ENCODE measurements at places on chromosomes 1 and 21.

DNA sequence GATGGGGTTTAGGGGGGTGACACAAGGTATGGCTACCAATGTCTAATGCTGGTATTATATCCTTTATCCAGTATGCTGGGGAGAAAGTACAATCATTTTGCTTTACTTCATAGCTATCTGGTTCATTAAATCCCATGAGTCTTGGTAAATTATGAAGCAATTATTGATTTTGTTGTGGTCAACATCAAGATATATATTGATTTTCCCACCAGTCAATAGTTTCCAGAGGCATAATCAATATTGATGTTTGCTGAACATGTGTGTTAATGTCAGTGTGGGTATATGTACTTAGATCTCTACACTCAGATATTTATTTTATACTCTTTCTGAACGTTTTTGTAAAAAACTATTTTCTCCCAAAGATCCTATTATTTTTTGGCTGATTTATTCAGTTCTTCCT is 155.5 kb downstream of the BACH1 start:
- DNase-seq: no peak

DNA sequence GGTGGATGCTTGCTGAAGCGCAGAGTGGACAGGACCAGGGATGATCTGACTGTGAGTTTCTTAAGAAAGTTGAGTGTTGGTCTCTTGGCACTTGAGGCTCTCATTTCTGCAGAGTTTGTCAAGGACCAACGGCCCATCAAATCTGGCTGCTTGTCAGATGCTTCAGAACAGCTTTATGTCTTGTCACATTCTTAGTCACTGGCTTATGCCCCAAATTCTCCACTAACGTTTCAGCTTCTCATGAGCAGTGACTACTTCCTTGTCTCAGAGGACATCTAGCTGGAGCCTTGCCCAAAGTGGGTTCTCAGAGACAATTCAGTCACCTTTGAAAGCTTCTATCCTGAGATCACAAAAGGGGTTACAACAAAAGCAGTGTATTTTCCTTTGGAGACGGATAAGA is 92.3 kb downstream of the ST6GALNAC5 start:
- no peak for DNase-seq

- DNase-seq: peak; percentile 69
Observed at GRCh38 chr1:167066333-167067122, 23.6 kb downstream of the GPA33 start.

DNA sequence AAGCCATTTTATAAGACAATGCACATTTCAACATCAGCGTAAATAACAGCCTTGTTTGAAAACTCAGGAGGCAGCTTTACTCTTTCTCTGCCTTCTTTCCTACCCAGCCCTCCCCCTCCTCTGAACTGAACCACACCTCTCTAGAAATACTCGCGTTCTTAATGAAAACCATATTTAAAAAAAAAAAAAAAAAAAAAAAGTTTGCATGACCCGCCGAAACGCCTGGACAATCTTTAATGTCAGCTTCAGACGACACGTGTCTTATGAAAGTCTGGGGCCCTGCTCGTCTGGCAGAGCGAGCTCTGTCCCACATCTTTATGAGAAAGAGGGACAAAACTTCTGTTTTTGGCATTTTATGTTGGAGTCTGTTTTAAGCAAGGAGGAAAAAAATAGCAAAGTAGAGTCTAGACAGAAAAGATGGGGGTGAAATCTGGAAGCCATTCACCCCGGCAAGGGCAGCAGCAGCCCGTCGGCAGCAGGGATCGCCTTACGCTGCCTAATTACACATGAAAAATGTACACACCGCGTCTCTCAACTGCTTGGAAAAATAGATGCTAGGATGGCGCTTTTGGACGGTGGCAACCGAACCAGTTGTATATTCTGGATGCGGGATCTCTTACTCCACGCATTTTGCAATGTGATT is 130.4 kb upstream of the ETS2 start:
- DNase-seq: no peak

DNA sequence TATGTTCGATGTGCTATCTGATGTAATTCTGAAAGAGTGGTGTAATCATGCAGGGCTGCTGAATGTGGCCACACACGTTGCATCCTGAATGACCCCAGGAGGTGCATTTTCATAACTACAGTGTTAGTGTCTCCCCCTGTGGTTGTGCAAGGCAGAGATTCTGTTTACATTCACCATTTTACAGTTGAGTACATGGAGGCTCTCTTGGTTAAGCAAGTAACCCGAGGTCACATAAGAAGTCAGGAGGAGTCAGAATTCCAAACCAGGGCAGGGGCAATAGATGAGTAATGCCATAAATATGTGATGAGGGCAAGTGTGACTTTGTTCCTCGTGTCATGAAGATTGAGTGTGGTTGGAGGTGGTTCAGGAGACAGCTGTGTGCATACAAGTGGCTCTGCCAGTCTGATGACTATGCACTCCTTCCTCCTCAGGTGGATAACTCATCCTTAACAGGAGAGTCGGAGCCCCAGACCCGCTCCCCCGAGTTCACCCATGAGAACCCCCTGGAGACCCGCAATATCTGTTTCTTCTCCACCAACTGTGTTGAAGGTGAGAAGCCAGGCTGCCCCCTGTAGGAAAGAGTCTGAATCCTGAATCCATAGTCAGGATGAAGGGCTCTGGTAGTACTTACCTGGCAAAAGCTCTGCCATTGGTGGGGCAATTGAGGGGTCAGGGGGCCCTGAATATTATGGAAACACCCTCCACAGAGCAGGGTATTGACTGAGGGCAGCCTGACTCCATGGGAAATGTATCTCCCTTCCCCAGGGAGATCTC is 9.3 kb downstream of the ATP1A2 start:
- DNase-seq: no peak

- no peak for DNase-seq
Observed at GRCh38 chr1:109906160-109906838, 4.3 kb upstream of the CSF1 start.

DNA sequence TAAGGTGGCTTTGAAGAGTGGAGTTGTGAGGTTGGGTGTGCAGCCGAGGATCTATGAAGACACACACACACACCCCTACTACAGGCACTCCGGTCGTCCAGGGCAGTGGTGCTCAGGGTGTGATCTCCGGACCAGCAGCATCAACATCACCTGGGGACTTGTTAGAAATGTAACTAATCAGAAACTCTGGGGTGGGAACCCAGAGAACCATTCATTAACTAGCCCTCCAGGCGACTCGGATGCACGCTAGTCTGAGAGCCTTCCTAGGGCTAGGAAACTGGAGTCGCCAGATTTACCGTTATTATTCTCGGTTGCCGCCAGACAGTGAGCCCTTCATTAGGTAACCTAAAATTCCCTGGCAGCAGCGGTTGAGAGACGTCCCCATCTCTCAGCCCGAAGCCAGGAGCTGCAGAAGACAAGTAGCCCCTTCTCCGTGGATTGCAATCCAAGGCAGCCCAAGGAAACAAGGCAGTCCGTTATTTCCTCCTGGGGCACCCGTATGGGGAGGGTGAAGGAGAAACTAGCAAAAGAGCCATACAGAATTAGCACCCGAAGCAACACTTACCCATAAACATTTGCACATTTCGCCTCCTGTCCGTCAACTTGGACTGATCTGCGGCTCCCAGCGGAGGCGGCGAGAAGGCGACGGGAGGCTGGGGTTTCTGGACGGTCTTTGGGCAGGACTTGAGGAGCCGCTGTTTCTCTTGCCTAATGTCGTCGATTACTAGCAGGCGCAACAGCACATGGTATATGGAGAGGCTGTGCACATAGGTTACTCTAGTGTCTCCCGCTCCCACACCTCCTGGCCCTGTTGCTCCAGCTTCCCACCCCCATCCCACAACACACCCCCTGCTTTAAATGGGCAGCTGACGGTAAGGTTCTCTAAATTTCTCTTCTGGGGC is 2.9 kb upstream of the CCN1 start:
- DNase-seq: no peak

- no peak for DNase-seq
Observed at GRCh38 chr1:214417545-214418210, 133.7 kb downstream of the PTPN14 start.

DNA sequence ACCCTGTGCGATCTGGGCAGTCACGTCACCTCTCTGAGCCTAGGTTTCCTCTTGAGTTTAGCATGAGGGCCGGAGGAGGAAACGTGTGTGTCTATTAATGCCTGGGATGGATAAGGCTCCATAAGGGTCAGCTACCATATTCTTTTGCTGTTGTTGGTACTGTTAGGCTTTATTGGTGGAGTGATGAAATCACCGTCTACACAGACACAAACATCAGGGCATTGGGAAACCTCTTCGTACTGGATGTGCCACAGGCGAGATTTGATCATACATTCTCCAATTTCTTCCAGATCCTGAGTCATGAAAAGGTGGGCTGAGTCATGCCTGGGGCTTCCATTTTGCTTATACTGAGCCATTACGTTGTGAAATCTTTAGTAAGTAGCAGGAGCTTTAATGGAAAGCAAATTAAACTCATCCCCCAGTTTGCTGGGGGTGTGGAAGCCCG is 24.9 kb upstream of the GRHL3 start:
- DNase-seq: no peak

GRCh38 chr1:243312952-243313634 is 57.3 kb downstream of the SDCCAG8 start:
- no peak for DNase-seq

DNA sequence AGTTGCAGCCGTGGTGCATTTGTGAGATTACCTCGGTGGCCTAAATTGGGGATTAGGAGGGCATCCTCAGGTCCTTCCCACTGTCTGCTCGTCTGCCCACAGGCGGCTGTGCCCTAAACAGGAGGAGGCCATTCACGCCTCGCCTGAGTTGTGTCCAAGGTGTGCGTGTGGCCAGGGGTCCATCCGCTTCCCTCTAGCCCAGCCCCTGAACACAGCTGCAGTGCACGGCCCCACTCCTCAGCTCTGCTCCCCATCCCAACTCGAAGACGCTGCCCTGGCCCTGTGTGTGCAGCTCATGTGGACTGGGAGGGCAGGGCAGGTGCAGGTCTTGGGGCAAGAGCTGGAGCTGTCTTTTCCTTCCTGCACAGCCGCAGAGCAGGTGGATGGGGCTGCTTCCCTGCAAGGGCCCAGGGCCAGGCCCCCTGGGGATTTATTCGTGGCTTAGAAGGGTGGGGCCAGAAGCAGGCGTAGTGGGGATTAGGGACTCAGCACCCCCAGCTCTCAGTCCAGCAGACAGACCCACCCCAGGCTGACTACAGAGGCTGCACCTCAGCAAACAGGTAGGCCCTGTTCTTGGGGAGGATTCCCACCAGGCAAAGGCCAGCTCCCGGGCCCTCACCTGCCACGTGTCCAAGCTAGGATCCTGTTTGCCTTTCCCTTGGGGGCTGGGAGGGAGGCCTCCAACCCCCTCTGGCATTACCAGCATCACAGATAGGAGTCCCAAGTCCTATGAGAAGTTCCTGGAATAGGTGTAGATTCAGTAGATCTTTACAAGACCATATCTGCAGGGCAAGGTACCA is 4.3 kb downstream of the GUK1 start:
- no peak for DNase-seq

DNA sequence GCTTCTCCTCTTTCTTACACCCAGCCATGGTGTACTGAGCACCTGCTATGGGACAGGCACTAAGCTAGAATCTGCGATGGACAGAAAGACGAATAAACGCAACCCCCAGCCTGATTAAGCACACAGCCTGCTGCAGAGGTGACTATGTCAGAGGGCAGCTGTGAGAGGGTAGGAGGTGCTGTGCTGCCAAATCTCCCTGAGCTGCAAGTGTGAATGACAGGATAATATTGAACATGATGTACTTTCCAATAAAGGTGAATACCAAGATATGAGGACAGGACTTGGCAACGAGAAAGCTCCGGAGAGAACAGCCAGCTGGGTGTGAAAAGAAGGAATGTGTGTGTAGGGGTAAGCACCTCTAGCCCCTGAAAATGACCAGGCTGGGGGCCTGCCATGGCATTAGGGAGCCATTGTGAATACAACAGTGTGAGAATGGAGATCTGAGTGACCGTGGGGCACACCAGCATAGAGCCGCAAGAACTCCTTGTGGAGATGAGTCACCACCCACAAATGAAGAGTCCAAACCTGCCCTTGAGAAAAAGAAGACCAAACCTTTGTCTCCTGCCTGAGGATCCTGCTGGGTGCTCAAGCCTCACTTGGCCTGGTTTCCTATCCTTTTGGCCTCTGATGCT is 83.0 kb upstream of the ATF3 start:
- DNase-seq: no peak

DNA sequence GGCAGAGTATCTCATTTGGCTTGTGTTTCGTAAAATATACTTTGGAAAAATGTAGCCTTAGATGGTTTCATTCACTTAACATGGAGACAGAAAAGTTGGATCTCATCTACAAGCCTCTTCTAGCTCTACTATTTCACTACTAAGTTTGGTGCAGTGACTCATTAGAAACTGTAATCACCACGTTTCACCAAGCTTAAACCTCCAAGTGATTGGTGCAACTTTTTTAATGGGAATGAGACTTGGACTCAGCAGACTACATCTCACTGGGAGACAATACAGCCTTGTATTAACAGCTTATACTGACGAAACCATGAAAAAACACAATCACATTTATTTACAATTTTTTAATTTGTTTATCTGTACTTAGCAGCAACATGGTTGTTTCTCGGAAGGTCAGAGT is 29.9 kb upstream of the NRIP1 start:
- no peak for DNase-seq

DNA sequence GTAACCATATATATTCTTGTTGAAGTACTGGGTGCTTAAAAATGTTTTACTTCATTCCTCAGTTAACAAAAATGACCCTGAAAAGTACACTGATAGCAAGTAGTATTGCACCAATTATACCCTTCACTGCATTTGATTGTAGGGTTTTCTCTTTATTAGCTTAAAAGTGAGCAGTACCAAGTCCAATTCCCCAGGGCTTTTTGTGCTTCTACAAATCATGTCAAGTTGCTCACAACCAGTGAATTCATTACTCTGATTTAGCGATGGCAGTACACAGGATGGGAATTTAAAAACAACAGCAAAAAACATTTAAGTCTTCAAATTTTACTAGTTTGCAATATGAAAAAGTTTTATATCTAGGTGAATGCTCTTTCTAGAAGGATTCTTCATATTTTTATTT is 436.4 kb downstream of the PTBP2 start:
- DNase-seq: no peak

GRCh38 chr1:14039582-14040430 is 339.8 kb downstream of the PRDM2 start:
- DNase-seq: no peak

DNA sequence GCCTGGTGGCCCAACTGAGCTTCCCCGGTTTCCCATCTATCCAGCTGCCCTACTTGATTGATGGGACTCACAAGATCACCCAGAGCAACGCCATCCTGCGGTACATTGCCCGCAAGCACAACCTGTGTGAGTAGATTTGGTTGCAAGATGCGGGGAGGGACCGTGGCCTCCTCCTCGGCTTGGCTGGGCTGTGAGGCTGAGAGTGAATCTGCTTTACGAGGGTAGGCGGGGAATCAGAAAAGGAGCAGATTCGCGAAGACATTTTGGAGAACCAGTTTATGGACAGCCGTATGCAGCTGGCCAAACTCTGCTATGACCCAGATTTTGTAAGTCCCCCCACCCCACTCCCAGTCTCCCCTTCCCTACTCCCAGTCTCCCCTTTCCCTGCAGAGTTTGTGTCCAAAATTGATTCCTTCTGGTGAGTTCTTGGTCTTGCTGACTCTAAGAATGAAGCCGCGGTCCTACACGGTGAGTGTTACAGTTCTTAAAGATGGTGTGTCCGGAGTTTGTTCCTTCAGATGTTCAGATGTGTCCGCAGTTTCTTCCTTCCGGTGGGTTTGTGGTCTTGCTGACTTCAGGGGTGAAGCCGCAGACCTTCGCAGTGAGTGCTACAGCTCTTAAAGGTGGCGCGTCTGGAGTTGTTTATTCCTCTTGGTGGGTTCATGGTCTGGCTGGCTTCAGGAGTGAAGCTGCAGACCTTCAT is 1.5 kb downstream of the GSTM2 start:
- no peak for DNase-seq

Measured in NCI-H1105 treated with DMSO at 0.1 percent for 48 hours (cell line).